Hypothalamus (tissue), 51 donors: ENCODE measurements at places on chromosomes 5 and 9.

- no peak for DNase-seq
Measured at GRCh38 chr5:10432059-10433008, 9.3 kb upstream of the ROPN1L start.

DNA sequence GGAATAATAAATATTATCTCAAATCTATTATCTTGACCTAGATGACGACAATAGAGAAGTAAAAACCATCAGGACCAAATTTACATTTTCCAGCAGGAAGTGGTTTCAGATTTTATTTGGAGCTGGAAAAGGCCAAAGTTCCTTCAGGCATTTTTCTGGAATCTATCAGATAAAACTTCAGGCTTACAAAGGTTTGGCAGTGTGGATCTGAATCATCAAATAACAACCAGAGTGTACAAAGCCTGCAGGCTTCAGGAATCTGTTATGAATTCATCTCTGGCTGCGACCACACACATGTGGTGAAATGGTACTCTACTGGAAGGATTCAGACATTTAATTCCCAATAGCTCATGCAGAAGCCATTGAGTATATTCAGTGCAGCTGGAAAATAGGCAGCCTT is 726.4 kb upstream of the GRAMD2B start:
- no peak for DNase-seq

DNA sequence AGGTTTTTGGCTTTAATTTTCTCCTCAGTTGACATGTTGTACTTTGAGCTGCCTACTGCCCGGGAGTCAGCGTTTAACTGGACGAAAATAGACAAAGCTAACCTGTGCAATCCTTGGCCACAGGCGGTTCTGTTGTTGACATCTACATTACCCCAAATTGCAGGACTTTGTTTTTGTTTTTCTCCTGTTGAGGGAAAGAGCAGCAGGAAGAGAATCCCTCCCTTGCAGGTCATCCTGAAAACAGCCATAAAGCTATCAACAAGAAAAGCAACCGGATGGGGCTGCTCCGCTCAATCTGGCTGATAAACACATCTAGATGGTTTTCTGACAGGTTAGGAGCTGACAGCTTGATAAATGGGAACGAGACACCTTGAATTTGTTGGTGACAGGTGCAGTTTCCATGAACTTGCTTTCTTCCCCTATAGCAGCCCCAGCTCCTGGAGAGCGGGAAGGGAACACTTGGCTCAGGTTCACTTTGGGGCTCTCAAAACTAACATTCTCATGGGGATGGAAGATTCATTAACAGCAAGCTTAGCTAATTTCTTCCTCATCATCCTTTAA is 331.5 kb downstream of the SLIT3 start:
- DNase-seq, result no peak

DNA sequence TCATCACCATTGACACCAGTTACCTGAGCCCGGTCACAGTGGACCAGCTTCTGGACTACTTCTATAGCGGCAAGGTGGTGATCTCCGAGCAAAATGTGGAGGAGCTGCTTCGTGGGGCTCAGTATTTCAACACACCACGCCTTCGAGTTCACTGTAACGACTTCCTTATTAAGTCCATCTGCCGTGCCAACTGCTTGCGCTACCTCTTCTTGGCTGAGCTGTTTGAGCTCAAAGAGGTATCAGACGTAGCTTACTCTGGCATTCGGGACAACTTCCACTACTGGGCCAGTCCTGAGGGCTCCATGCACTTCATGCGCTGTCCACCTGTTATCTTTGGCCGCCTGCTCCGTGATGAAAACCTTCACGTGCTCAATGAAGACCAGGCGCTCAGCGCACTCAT is 520 bp downstream of the CCIN start:
- DNase-seq, result no peak

GRCh38 chr9:33025572-33026342 is 684 bp downstream of the DNAJA1 start:
- peak; percentile 77 for DNase-seq

- DNase-seq, result no peak
Measured at GRCh38 chr5:156230887-156231286, 96.1 kb upstream of the SGCD start.

- DNase-seq, result no peak
Measured at GRCh38 chr5:61805101-61805500, 473.0 kb downstream of the ZSWIM6 start.

- DNase-seq, result no peak
Measured at GRCh38 chr9:89419978-89420394, 77.9 kb downstream of the SEMA4D start.

GRCh38 chr9:105198865-105199264 is 45.6 kb upstream of the SLC44A1 start:
- no peak for DNase-seq
